ENCODE measurements at places on chromosomes 4 and X.

- no peak for DNase-seq
These were observed 103.5 kb downstream of the TMA16 start for GRCh38 chr4:163598028-163598427.

GRCh38 chr4:150547154-150547838 lies 34.7 kb upstream of the MAB21L2 start:
- DNase-seq: no peak

DNA sequence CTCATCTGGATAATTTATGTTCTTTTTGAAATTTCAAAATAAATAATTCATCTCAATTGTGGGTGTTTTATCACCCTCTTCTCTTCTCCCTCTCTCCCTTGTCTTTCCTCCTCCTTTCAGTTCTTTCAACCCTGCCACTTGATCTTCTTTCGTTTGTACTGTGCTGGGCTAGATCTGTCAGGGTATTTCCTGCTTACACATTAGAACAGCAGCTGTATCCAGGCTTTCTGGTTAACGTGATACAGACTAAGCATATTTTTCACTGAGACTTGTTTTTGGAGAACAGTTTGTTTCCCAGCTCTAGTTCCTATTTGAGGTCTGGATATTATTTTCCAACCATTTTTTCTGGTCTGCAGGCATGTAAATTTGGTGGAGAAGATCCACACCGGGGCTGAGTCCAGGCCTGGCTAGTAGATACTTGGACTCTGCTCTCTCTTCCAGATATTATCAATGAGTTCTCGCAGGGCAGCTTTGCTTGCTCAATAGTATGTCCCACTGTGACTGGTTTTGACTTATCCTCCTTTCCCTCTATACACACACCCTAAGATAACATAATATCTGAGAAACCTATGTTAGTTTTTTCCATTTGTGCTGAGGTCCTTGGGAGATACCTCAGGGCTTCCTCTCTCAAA lies 1310.7 kb upstream of the TENM3 start:
- DNase-seq: no peak

GRCh38 chr4:4598851-4599411 lies 57.1 kb upstream of the STX18 start:
- no peak for DNase-seq

- no peak for DNase-seq
These were observed 86.5 kb upstream of the LEF1 start for GRCh38 chr4:108255203-108255747.

- no peak for DNase-seq
These were observed 20.3 kb downstream of the MEPE start for GRCh38 chr4:87853108-87853507.

DNA sequence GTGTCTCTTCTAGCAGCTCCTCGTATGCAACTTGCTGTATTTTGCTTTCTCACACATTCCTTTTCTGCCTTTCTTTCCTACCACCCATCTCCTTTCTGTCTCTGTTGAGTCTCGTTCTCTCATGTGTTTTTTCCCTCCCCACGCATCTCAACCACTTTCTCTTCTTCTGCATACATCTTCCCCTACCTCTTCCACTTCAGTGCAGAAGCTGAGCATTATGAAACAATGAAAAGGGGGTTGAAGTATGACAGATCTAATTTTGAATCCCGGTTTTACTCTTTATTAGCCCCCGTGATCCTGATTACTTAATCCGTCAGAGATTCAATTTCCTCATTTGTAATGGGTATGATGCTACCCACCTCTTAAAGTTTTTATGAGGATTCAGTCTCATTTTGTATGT lies 7.3 kb downstream of the FAM241A start:
- no peak for DNase-seq

DNA sequence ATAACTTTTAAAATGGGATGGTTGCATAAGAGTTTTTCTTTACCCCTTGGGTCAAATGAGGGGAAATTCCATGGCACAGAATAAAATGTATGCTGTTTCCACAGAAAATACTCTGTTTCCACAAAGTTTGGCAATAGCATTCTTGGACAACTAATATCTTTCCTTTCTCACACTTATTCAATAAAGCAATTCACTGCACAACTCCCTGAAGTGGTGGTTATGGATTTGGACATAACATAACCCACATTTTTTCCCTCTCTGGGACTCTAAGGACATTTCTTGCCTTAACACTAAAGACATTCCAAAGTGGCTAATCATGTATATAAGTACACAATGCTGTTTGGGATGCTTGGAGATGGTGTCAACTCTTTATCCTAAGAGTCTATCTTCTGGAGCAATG lies 51.7 kb upstream of the GPM6B start:
- no peak for DNase-seq

DNA sequence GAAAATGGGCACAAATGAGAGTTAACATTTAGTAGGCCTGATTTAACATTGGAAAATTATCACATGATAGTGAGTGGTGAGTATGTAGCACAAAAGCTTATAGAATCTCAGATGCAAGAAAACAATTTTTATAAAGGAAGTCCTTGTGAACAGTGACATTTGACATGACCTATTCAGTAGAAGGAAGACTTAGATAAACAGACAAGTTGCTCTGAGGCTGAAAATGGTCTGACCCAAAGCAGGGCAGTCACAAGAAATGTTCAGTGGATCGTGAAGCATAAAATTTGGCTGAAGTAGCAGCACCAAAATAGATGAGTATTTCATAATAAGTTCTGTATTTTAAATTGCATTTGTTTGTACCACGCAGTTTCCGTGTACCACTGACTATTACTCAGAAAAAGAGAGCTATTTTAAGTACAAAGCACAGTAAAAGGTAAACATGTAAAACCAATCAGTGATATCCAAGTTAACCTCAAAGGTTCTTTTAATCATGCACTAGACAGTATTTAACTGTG lies 605.7 kb upstream of the PABPC4L start:
- DNase-seq: no peak

Data from activated CD4-positive, alpha-beta T cell treated with anti-CD3 and anti-CD28 coated beads for 1 hour (primary cell).